Activated CD4-positive, alpha-beta T cell treated with anti-CD3 and anti-CD28 coated beads, Interleukin-2, amount 50 U/mL, for 16 hours (primary cell): ENCODE measurements at places on chromosomes 11 and 22.

- peak; percentile 11 for DNase-seq
These were observed 206.3 kb downstream of the DDX10 start for GRCh38 chr11:108871152-108871551.

DNA sequence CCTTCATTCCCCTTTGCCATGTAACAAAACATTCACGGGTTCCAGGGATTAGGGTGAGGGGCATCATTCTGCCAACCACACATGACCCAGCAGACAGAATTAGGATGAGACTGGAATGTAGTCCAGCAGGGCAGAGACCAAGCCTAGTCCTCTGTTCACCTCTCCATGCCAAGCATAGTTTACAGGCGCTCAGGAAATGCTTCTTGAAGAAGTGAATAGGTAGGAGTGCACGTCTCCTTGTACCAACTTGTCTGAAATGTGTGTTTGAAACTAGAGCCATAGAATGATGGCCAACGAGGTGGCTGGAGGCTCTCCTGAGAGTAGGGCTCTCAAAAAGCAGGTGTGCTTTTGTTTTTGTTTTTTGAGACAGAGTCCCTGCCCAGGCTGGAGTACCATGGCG, 8.2 kb downstream of the SPINDOC start:
- no peak for DNase-seq

DNA sequence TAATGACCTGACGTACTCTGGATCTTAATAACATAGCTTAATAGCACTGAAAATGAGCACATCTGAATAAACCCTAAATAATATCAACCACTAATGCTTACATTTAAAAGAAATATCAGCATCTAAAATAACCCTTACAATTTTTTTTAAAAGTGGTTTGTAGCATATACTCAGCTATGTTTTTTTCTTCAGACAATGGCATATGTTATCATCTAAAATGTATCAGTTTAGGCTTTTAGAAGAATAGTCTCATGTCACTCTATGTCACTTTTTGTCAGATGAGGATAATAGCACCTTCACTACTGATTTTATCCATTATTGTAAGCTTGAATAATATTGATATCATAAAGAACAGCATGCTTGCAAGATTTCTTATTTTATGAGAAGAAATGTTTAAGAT, 654.9 kb upstream of the ANO5 start:
- DNase-seq: no peak

DNA sequence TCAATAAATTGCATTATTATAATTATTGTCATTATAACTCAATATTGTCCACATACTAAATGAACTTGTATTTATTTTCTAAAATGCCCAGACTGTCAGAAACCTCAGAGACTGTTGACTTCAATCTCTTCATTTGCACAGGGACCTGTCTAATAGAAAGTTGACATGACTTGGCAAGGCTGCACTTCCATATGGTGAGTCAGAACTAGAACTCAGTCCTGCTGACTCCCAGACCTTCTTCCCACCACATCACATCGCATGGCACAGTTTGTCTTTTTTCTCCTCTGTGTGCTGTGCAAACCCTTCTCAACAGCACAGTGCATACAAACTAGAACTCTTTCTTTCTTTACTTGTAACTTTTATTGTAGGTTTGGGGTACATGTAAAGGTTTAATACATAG, 215.1 kb upstream of the BLID start:
- no peak for DNase-seq

DNA sequence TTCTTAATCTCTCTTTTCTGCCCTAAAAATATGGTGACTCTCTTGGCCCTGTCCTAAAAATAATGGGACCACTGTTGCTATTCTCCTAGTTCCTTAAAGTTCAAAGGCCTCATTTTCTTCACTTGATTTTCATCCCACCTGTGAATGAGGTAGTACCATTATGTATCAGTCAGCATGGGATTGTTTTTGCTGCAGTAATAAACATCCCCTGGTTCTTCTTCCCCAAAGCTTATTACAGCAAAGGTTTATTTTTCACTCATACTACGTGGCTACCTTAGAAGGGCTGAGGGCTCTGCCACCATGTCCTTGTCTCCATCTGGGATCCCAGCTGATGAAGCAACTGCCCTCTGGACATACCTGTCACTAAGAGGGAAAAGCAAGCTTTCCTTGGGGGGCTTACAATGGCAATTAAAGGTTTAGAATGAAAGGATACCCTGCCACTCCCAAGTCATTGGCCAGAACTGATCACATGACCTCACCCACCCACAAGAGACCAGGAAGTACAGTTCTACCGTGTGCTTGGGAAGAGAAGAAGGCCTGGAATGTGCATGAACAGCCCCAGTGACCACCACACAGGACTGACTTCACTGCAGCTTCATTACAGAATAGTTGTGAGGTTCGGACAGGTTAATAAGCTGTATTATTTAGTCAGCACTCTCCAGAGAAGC, 7.8 kb downstream of the TTC38 start:
- no peak for DNase-seq

- DNase-seq: no peak
These were observed 61.8 kb downstream of the PIK3C2A start for GRCh38 chr11:17145972-17146371.

GRCh38 chr11:36596880-36597279, 1.2 kb downstream of the RAG2 start:
- peak; percentile 14 for DNase-seq

DNA sequence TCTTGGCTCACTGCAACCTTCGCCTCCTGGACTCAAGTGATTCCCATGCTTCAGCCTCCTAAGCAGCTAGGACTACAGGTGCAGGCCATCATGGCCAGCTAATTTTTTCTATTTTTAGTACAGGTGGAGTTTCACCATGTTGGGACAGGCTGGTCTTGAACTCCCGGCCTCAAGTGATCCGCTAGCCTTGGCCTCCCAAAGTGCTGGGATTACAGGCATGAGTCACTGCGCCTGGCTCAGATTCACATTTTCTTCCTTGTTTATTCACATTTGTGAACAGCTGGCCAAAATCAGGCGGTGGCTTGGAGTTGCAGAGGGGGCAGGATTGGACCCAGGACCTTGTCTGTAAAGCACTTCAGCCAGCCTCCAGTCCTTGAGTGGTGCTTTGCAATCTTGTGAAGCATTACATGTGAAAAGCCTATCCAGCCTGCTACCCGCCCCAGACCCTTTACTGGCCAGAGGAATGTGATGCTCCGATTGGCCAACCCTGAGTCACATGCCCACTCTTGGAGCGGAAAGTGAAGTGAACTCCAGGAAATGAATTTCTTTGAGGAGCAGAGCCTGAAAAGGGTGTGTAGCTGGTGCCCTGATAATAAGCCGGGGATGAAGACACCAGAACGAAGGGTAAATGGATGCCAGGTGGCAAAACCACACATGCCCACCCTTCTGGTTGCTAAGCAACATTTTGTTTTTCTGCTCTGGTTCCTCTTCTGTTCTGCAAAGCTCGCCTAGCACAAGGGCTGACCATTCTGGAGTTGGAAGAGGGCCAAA, 62.6 kb upstream of the PTPRJ start:
- DNase-seq: no peak

DNA sequence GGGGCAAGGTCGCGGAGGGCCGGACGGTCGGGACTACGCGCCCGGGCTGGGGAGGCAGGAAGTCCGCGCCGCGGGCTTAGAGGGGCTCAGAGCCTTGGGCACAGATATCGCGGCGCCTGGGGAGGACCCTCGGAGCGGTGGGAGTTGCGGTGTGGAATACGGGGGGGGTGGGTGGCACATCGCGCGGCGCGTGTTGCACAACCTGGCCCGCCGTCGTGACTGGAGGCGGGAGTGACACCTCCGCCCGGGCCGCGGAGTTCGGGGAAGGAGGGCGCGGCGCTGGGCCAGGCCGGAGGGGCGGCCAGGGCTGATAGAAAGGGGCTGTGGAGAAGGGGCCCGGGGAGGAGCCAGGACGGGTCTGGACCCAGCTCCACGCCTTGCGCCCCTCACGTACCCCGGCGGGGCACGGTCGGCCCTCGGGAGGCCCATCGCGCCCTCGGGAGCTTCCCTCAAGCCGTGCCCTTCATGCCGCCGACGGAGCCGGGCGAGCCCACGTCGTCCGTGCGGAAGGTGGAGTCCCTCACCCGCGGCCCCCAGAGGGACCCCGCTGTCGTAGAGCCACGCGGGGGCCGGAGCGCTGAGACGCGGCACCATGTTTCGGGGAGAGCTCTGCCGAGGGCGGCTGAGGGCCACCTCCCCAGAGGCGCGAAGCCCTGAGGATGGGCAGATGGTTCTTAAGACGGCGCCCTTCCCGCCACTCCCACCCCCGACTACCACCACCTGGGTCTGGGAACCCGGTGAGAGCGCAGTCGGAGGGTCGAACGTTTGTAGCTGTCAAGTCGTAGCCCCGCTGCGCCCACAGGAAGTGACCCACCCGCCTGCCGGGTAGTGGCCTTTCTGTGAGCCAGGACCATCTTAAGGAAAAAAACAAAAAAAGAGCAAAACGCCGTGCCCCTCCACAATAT, 729 bp downstream of the IL17RA start:
- no peak for DNase-seq

- no peak for DNase-seq
These were observed 3.3 kb upstream of the TRIM6 start for GRCh38 chr11:5593146-5593545.

DNA sequence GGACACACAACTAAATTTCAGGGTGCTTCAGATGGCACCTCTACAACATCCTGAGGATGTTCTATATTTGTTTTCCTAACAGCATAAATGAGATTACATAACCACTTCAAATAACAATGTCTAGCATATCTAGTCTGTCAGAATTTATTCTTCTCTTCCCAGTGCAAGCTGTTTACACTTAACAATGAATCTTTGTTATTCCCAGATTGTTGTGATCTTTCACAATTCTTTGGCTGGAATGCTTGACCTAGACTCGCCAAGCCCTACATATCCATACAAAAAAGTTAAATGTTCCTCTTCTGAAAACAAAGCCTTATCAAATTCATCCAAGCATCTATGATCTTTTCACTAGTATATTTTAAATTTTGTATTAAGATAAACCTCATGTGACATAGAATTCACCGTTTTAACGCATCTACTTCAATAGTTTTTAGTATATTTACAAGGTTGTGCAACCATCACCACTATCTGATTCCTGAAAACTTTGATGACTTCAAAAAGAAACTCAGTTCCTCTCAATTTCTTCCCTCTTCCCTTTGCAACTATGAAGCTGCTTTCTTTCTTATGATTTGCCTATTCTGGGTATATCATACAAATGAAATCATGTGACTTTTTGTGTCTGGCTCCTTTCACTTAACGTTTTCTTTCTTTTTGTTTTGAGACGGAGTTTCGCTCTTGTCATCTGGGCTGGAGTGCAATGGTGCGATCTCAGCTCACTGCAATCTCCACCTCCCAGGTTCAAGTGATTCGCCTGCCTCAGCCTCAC, 61.7 kb upstream of the CHRNA10 start:
- no peak for DNase-seq

GRCh38 chr22:36480941-36481392, 473 bp downstream of the TXN2 start:
- DNase-seq: no peak

DNA sequence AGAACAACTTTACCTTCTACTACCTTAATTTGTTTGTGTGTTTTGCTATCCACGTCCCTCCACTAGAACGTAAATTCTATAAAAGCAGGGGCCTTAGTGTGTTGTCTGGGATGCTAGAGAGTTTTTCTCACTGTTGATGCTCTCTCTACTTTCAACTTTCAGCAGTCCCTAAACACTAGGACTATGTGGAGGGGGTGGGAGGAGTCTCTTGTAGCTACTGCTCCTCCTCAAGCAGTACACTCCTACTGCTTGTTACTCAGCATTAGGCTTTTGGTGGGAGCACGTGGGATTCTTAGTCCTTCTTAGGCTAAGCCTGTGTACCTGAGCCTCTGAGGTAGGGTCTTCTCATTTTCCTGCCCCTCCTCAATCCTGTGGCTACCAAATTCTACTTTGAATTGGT, 56.3 kb downstream of the ARHGAP20 start:
- no peak for DNase-seq

DNA sequence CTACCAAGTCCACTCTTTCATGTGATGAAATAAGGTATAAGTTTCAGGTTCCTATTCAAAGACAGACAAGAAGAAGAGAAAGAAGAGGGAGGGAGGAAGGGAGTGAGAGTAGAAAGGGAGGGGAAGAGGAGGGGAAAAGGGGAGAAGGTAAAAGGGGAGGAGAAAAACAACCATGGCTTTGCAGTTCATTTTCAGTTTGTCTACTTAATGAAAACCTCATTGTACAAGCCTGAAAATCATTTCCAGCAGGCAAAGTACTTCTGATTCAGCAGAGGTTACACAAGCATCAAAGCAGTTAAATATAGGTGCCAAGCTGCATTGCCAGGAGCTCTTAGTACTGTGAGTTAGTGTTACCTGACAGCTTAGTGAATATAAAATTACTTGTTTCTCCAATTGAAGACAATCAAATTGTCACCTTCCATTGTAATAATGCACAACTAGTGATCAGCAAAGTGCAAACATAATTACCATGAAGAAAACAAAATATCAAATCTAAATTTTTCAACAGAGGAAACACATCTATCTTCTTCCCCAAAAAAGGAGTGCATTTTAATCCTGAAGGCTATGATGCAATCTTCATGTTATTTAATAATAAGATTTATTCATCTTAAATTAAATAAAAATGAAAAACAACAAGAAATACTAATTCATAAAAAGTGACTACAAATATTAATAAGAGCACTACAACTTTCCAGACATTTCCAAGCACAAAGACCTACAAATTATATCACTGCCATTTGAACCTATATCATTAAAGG, 8.2 kb downstream of the SOX6 start:
- DNase-seq: no peak

DNA sequence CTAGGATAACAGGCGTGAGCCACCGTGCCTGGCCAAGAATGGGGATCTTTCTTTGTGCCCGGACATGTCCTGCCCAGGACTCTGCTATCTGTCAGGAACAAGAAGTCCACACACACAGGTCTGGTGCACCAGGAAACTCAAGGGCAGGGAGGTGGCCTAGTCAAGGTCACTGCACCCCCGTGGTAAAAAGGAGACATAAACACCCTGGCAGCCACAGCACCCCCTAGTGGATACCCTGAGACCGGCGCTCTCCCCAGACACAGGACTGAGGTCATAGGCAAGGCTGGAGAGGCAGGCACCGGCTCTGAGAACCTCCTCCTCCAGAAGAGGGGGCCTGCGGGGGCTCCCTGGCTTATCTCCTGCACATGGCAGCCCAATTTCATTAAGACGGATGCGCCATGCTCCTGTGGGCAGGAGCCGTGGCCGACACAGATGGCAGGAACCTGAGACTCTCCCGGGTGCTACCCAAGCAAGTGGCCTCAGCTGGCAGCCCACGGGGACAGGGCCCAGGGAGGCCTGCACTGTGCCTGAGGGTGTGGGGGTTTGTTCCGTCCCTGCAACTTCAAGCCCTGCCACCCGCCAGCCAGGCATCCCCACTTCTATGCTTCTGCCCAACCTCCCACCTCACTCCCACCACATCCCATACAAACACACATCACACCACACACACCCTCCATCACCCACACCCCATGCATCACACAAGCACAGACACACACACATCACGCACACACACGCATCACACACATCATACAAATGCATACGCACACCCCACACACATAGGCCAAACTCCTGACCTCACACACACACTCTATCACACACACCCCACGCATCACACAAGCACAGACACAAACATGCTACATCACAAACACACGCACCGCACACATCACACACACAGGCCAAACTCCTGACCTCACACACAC, 19.6 kb downstream of the MACROD1 start:
- peak; percentile 77 for DNase-seq

GRCh38 chr11:134730101-134730500, 318.1 kb upstream of the B3GAT1 start:
- DNase-seq: no peak
